Stimulated activated CD4-positive, alpha-beta T cell treated with anti-CD3 and anti-CD28 coated beads, Interleukin-2, amount 100 ng/mL, for 48 hours (primary cell): ENCODE measurements at places on chromosomes 11 and 22.

DNA sequence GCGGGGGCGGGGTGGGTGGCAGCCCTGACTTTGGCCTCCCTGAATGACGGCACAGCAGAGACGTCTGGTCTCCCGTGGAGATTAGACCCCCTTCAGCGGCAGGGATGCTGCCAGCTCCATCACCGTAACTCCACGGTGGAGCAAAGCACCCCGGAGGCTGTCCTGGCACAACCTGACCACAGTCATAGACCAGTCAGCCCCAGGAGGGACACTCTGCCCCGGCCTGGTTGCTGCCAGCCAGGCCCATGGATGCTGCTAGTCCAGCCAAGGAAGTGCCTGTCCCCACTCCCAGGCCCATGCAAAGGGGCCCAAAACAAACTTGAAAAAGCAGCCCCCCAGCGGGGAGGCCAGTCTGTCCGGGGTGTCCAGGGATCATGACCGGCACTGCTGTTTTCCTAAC, 11.5 kb upstream of the ANO1 start:
- DNase-seq, result no peak

GRCh38 chr22:24046024-24046423, 34.9 kb downstream of the CABIN1 start:
- DNase-seq, result no peak

DNA sequence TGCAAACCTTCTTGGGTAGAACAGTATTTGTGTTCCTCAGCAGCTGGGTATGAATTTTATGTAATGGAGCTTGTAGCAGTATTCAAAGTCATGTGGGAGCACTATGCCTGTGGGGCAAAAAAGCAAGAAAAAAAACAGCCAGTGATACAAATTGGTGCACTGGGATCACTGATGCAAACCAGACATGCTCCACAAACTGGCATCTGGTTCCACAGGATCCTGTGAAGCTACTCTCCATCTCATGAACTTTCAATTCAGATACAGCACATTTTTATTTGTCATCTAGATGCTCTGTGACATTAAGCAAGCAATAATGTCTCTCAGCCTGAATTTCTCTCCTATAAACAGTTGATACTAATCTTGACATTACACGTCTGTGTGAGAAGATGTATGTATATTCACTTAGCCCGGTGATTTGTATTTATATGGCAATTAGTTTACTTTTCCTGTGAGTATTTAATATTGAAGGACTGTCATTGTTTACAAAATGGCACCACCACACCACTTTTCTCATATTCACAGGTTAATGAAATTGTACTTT, 208.5 kb upstream of the GRIA4 start:
- DNase-seq, result no peak

DNA sequence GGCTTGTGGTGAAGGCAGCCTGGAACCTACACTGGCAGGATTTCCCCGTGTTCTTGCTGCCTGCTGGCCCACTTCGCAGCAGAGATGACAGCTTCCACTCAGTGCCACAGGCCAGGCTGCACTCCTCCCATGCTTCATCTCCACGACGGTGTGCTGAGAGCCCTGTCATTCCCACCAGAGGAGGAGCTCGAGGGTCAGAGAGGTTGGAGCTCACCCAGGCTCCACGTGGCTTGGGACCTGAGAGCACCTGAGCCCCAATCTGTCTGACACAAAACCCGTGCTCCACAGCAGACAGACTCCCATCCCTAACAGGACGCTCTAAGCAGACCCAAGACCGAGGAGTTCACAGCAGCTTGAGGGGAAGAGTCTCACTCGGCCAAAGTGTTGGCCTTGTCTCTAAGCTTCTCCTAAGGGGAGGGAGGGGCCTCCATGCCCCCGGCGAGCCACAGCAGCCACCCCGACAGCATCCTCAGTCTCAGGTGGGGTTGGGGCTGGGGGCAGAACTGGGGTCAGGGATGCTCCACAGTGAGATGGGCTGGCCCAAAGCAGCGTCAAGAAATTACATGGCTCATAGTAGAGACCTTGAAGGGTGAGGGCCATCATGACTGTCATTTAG, 10.7 kb downstream of the LRFN4 start:
- no peak for DNase-seq
